Stimulated activated CD8-positive, alpha-beta memory T cell treated with anti-CD3 and anti-CD28 coated beads, Interleukin-4, amount 100 ng/mL, for 4 hours (primary cell): ENCODE measurements at places on chromosomes 1 and 21.

GRCh38 chr1:94304553-94304952 is 67.2 kb upstream of the ARHGAP29 start:
- DNase-seq: no peak

GRCh38 chr1:12598974-12599373 is 19.0 kb downstream of the DHRS3 start:
- DNase-seq: no peak

DNA sequence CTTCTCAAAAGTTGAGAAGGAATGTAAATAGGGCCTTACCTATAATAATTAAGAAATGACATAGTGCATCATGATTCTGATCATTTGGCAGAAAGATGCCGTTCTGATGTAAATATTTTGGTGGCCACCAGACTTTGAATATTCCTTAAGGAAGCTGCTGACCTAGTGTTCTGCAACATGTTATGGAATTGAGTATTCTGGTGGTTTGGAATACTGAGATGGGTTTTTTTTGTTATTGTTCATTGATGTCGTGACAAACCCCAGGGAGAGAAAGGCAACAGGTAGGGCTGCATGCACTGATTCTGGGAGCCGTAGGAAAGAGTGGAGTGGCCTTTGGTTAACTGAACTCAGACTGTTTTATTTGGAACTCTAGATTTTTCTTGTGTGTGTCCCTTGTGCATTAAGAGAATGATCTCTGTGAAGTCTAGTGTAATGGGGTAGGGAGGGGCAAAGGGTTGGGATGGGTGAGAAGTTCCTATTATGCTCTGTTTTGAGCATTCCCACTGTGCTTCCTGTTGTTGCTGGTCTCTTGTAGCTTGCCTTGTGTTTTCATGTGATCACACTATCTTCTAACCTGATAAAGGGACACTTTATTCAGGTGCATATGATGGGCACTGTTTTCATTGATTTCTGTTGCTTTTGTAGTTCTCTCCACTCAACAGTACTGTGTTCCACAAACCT is 25.0 kb downstream of the ZBTB8B start:
- no peak for DNase-seq

GRCh38 chr1:70411360-70411844 is 334 bp downstream of the CTH start:
- no peak for DNase-seq

- no peak for DNase-seq
Measured at GRCh38 chr21:36246080-36246631, 73.8 kb upstream of the MORC3 start.

GRCh38 chr1:61245696-61246400 is 163.5 kb downstream of the NFIA start:
- DNase-seq: no peak

DNA sequence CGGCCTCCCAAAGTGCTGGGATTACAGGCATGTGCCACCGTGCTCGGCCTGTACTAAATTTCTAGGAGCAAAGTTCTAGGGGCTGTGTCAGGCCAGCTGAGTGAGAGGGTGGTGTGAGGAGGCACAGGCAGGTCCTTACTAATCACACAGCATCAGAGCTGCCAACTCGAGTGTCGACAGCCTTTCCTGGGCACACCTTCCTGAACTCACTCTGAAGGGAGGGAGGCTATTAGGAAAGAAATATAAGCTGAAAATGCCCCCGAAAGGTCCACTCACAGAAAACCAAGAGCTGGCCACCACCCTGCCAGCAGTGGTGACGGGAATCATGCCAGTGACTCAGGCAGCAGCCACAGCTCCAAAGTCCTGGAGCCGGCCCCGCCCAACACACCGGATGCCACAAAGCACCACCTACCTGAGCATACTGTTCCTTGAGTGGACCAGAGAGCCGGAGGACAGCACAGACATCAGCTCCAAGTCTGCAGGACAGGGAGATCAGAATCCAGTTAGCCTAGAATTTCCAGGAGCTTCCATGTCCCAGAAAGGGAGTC is 4.5 kb downstream of the PMVK start:
- DNase-seq: no peak

DNA sequence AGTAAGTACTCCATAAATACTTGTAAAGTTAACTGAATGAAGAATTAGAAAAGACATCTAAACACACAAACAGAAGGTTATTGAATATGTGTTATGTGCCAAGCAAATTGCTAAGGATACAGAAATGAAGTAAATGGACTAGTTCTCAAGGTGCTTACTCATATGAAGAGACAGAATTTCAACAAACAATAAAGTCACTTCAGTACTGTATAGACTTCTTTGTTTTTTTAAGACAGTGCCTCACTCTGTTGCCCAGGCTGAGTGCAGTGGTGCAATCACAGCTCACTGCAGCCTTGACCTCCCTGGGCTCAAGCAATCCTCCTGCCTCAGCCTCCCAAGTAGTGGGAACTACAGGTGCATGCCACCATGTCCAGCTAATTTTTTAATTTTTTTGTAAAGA is 57.3 kb downstream of the SERBP1 start:
- DNase-seq: no peak

- DNase-seq: no peak
Measured at GRCh38 chr1:113072141-113072756, 749 bp upstream of the LRIG2 start.

DNA sequence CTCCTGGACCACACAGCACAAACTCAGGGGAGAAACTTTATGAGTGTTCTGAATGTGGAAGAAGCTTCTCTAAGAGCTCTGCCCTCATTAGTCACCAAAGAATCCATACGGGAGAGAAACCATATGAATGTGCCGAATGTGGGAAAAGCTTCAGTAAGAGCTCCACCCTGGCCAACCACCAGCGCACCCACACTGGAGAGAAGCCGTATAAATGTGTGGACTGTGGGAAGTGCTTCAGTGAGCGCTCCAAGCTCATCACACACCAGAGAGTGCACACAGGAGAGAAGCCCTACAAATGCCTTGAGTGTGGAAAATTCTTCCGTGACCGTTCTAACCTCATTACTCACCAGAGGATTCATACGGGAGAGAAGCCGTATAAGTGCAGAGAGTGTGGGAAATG is 22.5 kb downstream of the ZSCAN20 start:
- DNase-seq: no peak

DNA sequence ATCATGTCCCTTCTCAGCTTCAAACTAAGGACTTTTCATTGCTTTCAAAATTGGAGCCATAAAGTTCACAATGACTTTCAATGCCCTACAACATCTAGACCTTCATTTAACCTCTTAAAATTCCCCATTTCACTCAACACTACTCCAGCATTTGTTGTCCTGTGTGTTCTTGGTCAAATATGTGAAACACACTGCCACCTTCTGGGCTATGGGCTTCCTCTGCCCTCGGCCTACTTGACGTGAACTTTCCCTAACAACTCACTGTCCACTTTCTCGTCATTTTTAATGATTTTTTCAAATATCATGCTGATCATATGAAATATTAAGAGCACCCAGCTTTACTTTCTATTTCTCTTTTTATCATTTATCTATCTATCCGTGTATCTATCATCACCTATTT is 2018.4 kb downstream of the NCAM2 start:
- DNase-seq: no peak

- no peak for DNase-seq
Measured at GRCh38 chr1:202073206-202073605, 49.5 kb upstream of the GPR37L1 start.

DNA sequence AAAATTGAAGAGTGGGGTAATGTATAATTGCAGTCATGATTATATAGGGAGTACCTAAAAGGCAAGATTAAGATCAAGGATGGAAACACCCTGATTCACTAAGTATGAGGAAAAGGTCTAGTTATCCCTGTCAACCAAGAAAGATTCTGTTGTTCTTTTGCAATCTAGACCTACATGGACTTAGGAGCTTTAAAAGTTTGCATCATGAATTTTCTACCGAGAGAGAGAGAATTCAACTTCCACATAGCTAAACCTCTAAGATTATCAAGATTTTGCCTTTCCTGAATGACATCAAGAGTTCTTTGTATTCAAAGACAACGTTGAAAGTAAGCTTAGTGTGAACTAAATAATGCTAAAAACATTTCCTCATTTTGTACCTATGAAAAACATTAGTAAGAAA is 78.8 kb upstream of the RBM34 start:
- no peak for DNase-seq

DNA sequence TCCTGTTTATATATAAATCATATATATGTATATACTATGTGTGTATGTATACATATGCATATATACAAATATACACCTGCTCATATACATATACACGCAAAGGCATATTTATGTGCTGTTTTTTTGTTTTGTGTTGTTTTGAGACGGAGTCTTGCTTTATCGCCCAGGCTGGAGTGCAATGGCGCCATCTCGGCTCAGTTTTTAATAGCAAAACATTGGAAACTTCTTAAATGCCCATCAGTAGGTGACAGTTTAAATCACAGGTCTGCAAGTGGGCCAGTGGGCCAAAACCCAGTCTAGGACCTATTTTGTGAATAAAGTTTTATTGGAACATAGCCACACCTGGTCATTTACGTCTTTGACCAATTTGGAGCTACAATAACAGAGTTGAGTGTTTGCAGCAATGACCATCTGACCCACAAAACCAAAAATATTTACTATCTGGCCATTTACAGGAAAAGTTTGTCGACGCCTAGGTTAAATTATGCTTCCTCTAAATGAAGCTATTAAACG is 132.3 kb downstream of the TOMM20 start:
- no peak for DNase-seq

GRCh38 chr1:145963265-145964019 is 933 bp downstream of the ANKRD34A start:
- DNase-seq: no peak

DNA sequence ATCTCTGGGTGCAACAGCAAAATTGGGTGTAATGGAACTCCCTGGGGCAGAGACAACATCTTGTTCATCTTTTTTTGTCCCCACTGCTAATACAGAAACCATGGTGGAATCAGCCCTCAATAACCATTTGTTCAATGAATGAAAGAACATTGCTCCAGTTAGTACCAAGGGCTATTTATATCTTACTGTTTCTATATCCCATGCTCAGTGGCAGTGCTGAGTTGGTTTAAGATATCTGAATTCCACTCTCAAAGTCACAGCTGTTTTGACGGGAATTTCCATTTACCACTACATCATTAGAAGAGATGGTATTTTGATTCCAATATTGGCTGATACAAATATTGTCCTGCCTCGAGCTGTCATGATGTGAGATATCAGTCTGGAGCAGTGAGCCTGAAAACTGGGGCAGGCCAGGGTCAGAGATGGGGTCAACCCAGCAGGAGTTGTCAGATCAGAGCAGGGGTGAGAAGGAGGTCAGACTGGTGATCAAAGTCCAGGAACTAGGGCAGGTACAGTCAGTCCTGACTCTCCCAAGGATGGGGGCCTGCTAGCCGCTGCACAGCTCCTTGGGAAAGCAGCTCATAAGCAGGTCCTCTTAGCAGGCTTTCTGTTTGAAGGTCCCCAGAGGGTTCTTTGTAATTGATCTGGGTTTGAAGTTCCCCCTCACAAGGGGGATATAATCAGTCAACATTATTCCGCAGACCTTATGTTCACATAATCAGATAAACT is 5.8 kb upstream of the PHC2 start:
- no peak for DNase-seq

DNA sequence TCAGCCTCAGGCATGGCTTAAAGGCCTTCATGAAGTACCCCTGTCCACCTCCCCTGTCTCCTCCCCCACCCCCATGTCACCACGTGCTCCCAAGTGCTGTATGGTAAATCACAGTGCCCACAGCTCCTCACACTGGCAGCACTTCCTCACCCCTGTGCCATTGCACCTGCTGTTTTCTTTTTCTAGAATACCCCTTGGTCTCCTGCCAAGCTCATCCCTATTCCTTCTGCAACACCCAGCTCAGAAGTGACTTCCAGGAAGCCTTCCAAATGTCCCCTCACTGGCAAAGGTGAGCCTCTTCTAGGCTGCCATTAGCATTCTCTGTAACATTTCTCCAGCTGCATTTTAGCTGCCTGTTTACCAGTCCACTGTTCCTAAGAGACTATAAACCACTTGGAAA is 9.4 kb downstream of the AKNAD1 start:
- DNase-seq: no peak

- no peak for DNase-seq
Measured at GRCh38 chr1:30146448-30146847, 576.9 kb downstream of the MATN1 start.

GRCh38 chr1:16164213-16165072 is 8.6 kb upstream of the EPHA2 start:
- no peak for DNase-seq

- no peak for DNase-seq
Measured at GRCh38 chr1:225617956-225618355, 35.0 kb downstream of the ENAH start.

DNA sequence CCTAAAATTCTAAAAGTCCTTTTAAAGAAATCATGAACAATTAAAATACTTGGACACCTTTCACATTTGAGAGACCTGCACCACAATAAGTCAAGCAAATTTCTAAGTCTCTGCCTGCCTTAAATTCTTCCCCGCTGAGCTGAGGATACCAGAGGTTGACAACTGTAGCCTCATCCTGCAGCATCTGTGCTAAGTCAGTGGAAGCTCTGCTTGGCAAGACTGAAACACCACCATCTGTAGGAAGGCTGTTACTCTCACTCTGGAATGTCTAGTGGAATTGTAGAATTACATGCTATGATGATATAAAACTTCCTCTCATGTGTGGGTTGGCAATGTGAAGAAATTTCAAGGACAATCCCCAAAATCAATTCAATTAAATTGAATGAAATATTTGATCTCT is 1756.5 kb downstream of the NCAM2 start:
- DNase-seq: no peak

GRCh38 chr1:212030936-212031528 is 4.3 kb downstream of the INTS7 start:
- DNase-seq: no peak

DNA sequence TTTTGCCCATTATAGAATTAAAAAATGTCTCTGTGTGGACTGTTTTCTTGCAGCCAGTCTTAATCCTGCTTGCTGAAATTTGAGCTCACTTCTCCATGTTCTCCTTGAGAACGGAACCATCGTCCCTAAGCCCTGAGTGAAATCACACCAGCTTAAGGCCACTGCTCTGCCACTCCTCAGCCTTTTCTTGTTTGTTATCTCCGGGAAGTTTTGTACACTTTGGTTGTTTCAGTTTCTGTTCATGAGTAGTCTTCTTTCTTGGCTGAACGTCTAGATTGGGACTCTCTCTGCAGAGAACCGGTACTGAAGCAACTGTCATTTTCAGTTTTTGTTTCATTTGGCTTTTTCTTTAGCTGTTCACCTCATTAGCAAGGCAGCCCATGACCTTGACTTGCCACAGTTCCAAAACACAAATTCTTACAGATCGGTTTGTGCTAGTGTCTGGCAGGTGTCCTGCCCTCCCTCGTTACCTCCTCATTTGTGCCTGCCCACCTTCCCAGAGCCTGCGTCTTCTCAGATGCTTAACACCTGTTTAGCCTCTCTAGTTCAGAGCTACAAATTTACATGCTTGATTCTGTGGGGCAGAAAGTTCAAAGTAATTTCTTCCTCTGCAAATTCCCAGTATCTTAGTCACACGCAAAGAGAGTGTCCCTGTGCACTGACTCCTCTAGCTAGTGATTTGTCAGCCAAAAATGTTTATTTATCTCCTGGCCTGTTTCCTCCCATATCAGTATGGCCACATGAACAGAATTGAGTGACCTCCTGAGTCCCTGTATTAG is 12.4 kb downstream of the PSEN2 start:
- DNase-seq: no peak
